Stimulated activated CD4-positive, alpha-beta T cell treated with anti-CD3 and anti-CD28 coated beads, Interleukin-4, amount 100 ng/mL, for 24 hours (primary cell): ENCODE measurements at places on chromosomes 4 and X.

- DNase-seq, result peak; percentile 4
Observed at GRCh38 chrX:27186671-27187070, 276.5 kb downstream of the PPP4R3C start.

GRCh38 chr4:41257257-41257901 lies 651 bp downstream of the UCHL1 start:
- peak; percentile 17 for DNase-seq

DNA sequence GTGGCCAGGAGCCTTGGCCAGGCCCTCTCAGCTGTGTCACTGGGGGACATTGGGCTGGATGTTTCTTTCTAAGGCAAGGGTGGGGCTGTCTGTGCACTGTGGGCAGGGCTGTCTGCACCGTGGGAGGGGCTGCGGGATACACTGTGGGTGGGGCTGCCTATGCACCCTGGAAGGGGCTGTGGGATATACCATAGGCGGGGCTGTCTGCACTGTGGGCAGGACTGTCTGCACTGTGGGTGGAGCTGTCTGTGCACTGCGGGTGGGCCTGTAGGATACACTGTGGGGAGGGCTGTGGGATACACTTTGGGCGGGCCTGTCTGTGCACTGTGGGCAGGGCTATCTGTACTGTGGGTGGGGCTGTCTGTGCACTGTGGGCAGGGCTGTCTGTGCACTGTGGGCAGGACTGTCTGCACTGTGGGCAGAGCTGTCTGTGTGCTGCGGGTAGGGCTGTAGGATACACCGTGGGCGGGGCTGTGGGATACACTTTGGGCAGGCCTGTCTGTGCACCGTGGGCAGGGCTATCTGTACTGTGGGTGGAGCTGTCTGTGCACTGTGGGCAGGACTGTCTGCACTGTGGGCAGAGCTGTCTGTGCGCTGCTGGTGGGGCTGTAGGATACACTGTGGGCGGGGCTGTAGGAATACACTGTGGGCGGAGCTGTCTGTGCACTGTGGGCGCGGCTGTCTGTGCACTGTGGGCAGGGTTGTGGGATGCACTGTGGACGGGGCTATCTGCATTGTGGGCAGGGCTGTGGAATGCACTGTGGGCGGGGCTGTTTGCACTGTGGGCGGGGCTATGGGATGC lies 31.1 kb downstream of the ACOX3 start:
- DNase-seq, result peak; percentile 18

- DNase-seq, result no peak
Observed at GRCh38 chr4:76926841-76927240, 22.7 kb upstream of the SEPTIN11 start.

DNA sequence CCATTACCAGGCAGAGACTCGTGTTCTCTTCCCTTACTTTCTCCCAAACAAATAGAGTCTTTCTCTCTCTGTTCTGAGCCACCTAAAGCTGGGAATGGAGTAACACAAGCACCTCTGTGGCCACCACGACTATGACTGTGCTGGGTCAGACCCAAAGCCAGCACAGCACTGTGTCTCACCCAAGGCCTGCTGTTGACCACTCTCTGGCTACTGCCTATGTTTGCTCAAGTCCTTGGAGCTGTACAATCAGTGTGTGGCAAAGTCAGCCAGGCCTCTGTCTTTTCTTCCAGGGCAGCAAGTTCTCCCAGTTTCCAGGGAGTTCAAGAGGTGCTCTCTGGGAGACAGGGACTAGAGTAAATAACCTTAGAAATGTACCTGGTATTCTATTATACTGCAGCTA lies 239.4 kb downstream of the FAM47A start:
- DNase-seq, result no peak

DNA sequence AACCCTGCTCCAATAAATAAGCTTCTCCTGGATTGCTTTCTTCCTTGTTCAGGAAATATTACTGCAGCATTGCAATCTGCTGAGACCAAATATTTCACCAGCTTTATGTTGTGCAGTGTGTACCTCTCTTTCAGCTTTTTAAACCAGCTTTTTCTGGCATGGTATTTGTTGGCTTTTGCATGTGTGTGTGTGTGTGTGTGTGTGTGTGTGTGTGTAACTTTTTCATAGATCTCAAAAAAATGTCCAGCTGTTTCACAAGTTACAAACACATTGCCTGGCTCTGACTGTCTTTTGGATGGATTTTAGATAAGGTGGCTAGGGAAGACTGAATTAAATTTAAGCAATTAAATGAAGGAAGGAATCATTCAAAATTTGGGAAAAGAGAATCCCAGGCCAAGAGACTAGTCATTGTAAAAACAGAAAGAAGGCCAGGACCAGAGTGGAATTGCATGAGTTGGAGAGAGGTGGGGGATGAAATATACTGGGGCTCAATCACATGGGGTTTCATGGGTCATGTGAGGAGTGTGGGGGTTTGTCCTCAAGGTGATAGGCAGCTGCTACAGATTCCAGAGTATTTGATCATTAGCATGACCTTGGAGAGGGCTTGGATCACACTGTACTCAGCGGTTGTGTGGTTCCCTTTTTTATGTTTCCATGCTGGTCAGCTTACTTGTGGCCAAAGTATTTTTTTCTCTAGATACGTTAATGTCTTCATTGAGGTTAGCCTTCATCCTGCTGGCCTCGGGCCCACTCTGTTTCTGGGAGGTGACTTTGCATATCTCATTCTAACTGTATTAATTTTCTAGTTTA lies 357.7 kb upstream of the BOD1L1 start:
- DNase-seq, result no peak
